ENCODE measurements at places on chromosomes 11 and 22.

DNA sequence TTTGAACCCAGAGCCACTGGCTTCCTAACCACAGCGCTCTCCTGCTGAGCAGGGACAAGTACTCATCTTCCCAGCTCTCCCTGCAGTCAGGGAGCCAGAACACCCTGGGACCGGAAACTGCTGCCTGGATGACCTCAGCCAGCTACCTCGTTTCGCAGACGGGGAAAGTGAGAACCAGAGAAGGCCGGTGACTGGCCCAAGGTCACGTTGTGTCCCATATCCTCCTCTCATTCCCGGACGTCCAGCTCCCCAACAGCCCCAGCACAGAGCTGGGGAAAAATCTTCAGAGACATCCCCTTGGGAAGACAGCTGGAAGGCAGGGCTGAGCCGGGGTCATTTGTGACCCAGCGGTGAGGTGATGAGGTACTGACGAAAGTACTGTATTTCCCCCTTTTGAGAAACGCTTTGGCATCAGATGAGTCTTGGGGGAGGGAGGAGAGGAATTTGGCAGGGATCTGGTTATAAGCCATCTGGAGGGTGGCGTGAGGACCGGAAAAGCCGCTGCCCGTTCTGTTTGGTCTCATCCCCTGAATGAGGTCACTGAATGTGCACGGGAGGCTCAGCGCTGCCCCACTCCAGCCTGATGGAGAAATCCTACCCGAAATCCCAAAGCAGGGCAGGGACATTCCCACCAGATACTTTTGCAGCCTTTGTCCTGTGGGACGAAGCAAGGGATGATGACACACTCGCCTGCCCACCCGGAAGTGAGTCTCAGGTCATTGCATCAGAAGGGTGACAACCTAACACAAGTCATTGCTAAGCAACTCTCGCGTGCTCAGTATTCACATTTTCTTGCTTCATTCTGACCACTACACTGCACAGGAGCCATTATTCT, 41.1 kb downstream of the LIF start:
- peak; percentile 93 for DNase-seq

DNA sequence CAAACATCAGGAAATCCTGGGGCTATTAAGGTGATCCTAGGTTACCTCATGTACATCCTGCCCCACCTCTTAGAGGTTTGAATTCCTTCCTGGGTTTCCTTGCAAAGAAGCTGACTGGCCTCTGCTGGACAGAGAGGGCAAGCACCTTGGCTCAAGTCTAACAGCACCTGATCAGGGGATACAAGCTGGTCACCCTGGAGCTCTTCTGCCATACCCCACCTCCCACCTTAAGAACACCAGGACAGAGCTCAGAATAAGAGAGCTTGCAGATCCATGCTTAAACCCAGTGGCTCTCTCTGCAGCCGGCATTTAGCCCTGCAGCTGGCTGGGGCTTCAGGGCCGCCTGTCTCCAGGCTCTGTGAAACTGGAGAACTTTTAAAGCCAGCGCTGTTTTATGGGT, 386.6 kb upstream of the NARS2 start:
- no peak for DNase-seq

- no peak for DNase-seq
Observed at GRCh38 chr11:24623121-24623520, 126.3 kb downstream of the LUZP2 start.

DNA sequence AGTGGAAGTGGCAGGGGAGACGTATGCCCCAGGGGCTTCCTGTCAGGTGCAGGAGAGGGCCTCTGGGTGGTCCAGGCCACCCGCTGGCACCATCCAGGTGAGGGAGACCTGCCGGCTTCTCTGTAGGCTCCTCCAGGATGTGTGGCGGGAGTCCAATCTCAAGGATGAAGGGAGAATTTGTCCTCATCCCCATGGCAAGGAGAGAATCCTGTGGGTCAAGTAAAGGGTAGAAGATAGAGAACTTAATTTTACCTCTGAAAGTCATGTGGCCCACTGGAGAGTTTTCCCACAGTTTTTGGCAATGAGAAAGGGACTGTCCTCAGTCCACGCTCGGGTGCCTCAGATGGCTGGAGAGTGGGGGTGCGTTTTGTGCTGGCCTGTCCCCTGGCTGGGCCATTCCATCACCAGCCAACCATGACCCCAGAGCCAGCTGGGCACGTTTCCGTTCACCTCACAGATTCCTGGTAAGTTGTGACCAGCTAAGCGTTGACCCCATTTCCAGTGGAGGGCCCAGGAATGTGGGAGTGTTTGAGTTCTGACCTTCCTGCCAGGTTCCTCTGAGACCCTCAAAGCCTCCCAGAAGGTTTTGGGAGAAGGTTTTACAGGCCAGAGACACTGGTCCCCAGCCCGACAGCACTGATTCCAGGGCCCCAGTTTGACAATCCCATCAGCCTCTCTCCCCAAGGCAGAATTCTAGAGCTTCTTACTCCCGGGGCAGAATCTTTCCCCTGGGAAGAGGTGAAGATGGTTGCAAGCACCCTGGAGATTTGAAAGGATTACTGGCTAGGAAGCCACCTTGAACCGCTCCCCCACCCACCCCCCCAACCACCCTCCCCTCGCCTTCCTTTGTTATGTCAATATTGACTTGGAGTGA, 2.6 kb downstream of the OVOL1 start:
- no peak for DNase-seq

DNA sequence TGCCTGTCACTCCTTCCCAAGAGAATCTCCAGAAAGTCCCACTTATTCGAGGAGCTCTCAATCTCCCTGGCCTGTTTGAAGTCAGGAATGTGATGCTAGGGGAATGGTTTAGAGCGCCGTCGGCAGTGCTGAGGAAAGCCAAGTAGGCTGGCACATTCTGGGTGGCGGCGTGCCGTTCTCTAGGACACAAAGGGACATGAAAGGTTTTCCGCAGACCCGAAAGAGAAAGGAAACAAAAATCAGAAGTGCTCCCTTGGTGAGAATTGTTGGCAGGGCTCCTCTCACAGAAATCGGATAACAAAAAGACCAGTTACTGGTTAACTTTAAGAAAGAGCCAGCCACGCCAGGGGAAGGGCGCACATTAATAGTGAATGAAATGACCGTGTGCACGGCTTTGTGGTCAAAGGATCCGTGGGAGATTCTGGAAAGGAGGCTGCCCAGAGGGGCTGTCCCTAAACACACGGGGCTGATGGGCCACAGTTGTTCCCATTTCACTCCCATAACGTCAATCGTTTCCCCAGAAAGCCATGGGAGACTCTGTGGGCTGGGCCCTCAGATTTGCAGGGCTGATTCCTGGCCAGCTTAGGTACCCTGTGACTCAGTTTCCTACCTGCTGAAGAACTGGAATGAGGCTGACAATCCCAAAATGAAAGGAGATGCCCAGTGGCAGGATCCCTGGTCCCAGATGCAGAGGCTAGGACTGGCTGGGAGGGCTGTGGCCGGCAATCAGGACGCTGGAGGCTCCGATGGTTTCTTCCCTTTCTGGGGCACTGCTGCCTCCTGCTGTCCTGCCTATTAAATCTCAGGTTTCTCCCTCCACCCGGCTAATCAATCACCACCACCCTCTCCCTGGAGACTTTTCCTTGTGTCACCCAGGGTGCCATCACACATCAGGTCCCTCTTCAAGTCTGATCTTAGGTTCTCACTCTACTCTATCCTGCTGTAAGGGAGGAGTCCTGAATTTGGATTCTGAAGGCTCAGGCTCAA, 82.3 kb downstream of the RCN1 start:
- DNase-seq, result peak; percentile 36

DNA sequence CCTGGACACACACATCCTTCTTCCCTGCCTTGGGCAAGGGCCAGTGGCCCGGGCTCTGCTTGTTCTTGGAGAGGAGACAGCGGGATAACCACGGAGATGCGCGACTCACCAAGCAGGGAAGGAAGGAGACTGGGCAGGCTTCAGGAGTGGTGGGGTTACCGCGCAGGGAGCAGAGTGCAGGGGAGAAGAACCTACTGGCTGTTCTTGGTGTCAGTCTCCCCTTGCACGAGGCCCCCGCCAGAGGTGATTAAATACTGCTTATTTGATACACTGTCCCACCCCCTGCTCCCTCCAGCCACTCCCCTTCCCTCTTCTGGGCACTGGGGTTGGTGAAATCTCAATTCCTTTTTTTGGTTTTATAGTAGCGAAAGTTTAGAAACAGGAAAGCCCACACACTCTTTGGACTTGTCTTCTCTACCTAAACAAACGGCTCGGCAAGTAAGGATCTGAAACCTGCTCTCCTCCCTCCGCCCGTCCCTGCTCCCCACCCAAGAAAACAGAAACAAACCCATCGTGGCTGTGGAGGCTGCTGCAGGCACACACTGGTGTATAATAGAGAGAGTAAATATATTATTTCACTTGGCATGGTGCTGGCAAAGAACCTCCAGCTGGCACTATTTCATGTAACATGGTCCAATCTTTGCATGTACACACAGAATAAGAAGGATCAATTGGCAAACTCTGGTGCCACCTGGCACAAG, 10.8 kb downstream of the LARGE2 start:
- no peak for DNase-seq

DNA sequence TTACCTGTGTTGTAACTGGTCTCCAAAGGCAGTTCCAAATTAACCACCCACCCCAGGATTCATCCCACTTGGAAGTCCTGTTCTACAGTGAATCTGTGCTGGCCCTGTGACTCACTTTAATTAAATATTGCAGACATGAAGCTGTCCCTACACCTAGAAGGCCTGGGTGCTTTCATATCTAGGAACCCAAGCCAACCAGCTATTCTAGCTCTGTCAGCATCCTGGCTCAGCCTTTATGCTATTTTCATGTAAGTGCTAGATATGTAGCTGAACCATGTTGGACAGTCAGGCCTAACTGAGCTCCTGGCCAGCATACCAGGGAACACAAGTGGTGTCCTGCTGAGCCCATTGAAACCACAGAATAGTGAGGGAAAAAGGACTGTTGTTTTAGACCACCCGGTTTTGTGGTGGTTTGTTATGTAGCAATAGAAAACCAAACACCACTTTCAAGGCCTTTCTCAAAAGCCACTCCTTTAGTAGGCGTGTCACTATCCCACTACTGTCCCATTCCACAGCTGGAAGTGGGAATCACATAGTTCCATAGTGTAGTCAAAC, 30.3 kb downstream of the CNTF start:
- no peak for DNase-seq

DNA sequence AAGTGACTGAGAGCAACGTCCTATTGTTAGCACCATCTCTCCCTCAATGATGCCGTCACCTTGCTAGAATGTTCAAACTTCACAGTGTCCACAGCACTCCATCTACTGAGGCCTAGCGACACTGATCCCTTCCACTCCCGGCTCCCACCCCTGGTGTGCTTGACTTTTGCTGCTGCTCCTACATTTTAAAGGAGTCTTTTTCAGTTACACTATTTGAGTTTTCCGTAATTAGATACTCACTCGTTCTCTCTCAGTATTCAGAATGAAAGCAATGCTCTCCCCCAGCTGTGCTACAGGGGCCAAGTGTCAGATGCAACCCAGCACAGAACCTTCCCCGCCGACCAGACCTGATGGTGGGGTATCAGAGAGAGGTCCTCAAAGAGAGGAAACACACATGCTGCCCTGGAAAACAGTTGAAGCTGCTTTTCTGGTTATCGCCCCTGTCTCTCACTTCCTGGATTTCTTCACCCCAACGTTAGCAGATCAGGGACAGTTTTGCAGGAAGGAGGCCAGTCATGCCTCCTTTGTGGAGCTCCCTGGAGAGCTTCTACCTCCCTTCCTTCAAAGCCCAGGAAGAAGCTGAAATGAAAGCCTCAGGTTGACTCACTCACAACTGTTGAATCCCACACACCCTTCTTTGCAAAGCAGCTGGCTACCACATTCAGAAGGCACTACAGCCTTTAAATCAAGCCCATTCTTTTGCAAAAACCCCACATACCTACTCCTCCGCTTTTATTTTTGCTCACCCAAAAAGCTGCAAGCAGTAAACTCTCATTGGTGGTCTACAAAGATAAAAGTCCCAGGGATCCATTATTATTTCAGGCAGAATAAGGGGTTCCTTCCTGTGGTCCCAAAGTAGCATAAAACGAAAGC, 23.5 kb downstream of the LARGE1 start:
- no peak for DNase-seq

DNA sequence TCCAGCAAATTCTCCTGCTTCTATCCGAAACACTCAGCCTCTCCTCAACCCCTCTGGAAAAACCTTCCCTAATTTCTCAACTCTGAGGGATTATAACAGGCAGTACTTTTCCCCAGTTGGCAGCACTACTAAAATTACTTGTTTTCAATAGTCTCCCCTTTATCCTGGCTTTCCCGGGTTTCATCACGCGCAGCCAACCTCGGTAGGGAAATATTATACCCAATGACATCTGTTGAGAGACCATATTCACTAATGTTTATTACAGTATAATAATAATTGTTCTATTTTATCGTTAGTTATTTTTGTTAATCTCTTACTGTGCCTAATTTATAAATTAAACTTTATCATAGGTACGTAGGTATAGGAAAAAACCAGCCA, 330 bp upstream of the POLD3 start:
- no peak for DNase-seq

- no peak for DNase-seq
Observed at GRCh38 chr11:28038775-28039174, 69.2 kb downstream of the KIF18A start.

DNA sequence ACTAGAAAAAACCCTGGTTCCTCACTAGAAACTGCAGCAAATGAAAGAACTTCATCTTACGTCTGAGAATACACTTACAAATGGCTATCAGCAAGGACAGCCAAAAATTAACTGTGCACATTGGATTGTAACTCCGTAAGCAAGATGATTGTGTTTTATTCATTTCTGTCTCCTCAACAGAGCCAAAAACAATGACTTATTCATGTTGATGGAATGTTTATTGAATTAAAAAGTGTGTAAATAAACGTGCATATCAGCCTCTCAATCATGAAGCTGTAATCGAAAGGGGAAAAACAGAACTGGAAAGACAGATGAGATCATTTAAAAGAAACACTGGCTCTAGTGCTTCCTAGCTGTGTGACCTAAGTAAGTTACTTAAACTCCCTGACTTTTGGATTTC, 307.5 kb upstream of the ZC3H12C start:
- no peak for DNase-seq

DNA sequence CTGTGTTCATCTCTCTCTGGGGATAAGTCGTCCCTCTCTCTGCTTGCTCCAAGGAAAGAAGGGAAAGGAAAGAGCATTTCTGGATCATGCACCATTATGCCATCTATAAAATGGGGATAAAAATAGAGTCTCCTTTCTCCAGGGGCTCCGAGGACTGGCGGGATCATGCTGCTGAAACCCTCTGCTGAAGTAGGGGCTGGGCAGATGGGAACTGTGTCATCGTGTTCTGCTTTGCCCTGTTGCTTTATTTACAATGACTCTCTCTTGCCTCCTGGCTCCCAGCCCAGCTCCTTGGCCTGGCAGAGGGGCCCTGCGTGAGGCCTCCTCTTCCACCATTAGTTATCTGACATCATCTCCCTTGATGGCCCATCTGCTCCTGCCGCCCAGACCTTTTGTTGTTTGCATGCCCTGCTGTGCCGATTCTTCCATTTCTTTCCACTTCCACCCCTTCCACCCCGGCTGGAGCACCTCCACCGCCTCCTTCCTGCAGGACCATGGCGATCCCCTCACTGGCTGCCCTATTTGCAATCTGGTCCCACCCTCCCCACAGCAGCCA, 200.9 kb downstream of the MYO18B start:
- DNase-seq, result no peak

GRCh38 chr11:35250192-35250591, 111.2 kb downstream of the CD44 start:
- no peak for DNase-seq
